ENCODE measurements at places on chromosomes 4 and X.

- no peak for DNase-seq
Observed at GRCh38 chrX:40759374-40759773, 24.0 kb upstream of the MED14 start.

DNA sequence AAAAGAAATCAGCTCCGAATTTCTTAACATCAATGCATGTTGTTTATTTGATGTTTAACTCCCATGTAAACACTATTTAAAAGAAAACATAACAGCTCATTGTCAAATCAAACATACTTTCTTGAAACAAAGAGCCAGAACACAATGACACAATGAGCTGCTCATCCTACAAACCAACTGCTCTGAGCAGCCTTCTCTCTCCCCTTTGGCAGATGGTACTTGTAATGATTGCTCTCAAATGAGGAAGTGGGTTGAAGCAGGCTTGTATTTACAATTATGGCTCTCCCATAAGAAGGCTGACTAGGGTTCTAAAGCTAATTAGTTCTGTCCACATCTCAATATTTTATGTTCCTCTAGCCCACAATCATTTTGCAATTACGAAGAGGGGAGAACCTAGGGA, 637.8 kb upstream of the ADGRL3 start:
- DNase-seq, result no peak

- DNase-seq, result no peak
Observed at GRCh38 chrX:17876135-17876534, 15.0 kb upstream of the RAI2 start.

DNA sequence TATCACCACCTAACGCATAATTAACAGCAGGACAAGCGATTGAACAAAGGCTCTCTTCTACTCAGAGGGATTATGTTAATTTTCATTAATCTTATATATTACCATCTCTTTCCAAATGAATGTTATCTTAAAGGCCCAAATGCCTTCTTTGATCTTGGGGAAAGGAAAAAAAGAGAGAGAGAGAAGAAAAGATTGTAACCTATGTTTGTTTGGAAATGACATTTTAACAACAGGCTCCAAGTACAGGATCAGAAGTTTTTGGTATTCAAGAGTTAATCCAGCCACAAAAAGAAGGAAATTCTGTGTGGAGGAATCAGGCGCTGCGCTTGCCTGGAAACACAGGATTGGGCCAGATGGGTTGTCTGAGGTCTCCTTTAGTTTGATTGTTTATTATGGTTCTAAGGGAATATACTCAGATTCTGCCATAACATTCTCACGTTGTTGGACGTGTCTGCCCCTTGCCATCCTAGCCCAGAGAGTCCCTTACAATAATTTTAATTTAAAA, 100.7 kb upstream of the STX18 start:
- no peak for DNase-seq

GRCh38 chrX:805103-805670, 174.6 kb downstream of the SHOX start:
- no peak for DNase-seq

DNA sequence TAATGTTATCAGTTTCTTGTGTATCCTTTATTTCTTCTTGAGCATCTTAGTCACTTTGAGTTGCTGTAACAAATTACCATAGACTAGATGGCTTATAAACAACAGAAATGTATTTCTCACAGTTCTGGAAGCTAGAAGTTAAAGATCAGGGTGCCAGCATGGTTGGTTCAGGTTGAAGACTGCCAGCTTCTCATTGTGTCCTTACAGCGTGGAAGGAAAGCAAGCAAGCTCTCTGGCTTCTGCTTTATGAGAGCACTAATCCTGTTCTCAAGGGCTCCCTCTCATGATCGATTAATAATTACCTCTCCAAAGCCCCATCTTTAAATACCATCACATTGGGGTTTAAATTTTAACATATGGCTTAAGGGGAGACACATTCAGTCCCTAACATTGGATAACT, 497.2 kb downstream of the RAPGEF2 start:
- DNase-seq, result no peak

GRCh38 chr4:101794806-101795205, 4.3 kb downstream of the BANK1 start:
- DNase-seq, result no peak

- DNase-seq, result no peak
Observed at GRCh38 chr4:128289523-128290158, 2.0 kb upstream of the PGRMC2 start.

DNA sequence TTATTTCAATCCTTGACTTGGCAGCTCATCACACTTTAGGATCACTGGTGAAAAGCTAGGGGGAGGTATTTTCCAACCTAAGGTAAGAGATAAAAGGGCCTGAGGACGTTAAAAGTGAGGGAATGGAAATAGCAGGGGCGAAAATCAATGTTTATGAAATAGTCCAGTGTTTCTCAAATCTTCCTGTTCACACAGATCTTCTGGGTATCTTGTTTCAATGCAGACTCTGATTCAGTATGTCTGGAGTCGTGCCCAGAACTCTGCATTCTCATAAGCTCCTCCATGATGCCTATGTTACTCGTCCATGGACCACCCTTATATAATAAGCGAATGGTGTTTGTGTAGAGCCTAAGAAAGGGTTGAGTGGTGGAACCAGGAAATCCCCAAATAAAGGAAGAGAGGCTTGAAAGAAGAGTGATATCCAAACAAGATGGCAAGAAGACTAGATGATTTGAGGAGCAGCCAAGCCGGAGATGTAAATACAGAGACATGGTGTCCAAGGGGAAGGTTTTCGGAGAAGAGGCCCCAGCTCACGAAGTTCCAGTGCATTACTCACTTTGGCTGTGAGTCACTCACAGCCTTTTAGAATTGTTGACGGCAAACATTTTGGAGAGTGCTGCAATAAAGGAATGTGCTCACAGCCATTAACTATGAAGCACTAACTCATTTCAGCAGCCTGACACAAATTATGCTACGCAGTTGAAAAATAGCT, 215.6 kb upstream of the PPARGC1A start:
- DNase-seq, result peak; percentile 29

DNA sequence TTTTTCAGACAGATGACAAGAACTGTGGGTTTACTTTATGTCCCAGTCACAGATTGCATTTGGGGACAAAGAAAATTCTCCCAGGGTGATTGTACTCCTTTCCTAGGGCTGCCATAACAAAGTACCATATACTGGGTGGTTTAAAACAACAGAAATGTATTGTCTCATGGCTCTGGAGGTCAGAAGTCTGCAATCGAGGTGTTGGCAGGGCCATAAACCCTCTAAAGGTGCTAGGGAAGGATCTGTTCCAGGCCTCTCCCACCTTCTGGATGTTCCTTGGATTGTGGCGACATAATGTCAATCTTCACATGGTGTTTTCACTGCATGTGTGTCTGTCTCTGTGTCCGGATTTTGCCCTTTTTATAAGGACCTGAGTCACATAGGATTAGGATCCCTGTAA, 12.3 kb downstream of the GEMIN8 start:
- no peak for DNase-seq
